Activated CD4-positive, alpha-beta T cell treated with anti-CD3 and anti-CD28 coated beads, Interleukin-2, amount 10 ng/mL, durations not matched to agents 7 days and 5 days (primary cell): ENCODE measurements at places on chromosomes 16 and 17. TPM values are rescaled to one million over a fixed set of nuclear protein-coding genes. Genes with fewer than 3 reads are reported as not detected.

GRCh38 chr16:87382023-87382785, 1.4 kb downstream of the FBXO31 start:
- peaks cover 2% of the 10 kb centered on the region for H3K27me3 ChIP-seq
- H3K4me1 ChIP-seq, result peaks cover 48% of the 10 kb centered on the region
- DNase-seq, result no peak
- peaks cover 18% of the 10 kb centered on the region for H3K36me3 ChIP-seq

GRCh38 chr17:3875317-3875716, 17.5 kb downstream of the CAMKK1 start:
- peaks cover 8% of the 10 kb centered on the region for H3K4me1 ChIP-seq
- no peak overlapping the region for H3K4me3 ChIP-seq
- DNase-seq, result no peak
- no peak overlapping the region for H3K27ac ChIP-seq

GRCh38 chr16:1125471-1125870, 27.4 kb upstream of the CACNA1H start:
- H3K27ac ChIP-seq, result no peak overlapping the region
- peak; percentile 20 for DNase-seq
- H3K36me3 ChIP-seq, result no peaks in the 10 kb centered on the region
- H3K4me1 ChIP-seq, result no peaks in the 10 kb centered on the region
- H3K27me3 ChIP-seq, result no peaks in the 10 kb centered on the region
- H3K4me3 ChIP-seq, result no peak overlapping the region

DNA sequence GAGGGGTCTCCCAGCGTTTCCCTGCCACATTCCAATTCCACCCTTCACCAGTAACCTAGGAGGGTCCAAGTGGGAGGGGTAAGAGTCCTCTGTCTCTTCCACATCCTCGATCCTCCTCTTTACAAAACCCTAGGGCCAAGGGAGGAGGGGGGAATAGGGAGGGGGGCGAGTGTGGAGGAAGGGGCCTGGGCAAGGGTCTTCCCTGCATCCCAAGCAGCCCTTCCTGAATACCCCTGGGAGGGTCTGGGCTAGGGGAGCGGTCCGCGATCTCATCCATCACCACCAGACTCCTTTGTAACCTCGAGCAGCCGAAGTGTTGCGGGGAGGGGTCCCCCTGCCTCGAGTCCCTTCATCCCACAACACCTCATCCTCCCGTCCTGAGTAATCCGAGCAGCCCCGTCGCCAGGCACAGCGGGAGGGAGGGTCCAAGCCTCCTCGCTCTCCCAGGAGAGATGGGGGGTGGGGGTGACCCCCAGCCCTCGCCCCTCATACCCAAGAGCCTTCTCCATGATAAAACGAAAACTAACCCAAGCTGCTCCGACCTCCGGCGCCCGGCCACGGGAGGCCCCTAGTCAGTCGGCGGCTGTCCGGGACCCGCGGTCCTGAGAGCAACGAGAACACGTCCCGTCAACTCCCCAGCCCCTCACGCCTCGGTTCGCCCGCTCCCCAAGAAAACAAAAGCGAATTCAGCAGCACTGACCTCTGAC, 502 bp downstream of the SMPD3 start:
- no peak overlapping the region for H3K27ac ChIP-seq
- H3K4me1 ChIP-seq, result peaks cover 16% of the 10 kb centered on the region
- H3K36me3 ChIP-seq, result no peaks in the 10 kb centered on the region
- no peak for DNase-seq
- peaks cover 40% of the 10 kb centered on the region for H3K27me3 ChIP-seq

DNA sequence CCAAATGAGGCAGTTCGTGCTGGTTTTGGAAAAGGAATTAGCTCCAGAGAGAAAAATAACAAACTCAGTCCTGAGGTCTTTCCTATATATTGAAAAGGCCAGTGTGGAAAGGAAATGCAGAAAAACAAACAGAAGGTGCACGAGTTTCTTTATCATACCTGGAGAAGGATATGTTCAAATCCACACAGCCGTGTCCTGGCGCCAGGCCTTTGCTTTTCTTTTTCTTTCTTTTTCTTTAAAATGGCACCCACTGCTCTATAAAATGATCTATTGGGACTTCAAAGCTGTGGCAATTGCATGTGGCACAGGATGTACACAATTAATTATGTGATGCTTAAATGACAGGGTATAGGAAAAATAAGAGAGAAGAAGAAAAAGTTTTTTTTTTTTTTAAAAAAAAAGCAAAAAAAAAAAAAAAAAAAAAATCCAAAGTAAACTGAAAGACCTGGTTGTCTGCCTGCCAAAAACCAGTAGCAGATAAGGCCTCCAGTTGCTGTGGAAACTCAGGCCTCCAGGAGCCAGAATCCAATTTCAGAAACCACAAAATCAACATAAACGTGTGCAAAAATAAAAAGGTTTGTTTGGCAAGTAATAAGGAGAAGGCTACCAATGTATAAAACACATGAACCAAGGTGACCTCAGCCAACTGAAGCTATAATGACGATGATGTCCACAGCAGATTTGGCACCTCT, 957.6 kb upstream of the SOX9 start:
- no peaks in the 10 kb centered on the region for H3K4me1 ChIP-seq
- no peak overlapping the region for H3K4me3 ChIP-seq
- no peak for DNase-seq

- peaks cover 7% of the 10 kb centered on the region for H3K4me1 ChIP-seq
- H3K36me3 ChIP-seq, result no peaks in the 10 kb centered on the region
- DNase-seq, result no peak
- no peaks in the 10 kb centered on the region for H3K27me3 ChIP-seq
Observed at GRCh38 chr16:78953526-78953925, 647.0 kb downstream of the MAF start.

DNA sequence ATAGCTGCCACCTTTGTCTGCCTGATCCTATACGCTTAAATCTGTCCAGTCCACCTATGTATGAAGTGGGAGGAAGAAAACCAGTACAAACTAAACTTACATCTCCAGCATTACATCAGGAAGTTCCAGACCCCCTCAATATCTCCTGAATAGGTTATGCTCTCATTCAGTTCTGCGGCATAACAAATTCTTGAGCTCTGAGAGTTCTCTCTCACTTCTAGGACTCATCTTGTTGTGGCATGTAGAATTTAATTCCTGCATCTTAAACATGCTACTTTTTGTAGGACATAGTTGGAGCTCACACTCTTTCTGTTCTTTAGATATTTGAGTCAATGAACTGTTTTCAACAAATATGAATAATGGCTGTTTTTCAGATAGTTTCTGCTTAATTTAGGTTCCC, 662.5 kb downstream of the CDH11 start:
- H3K27ac ChIP-seq, result no peak overlapping the region
- H3K4me1 ChIP-seq, result no peaks in the 10 kb centered on the region
- no peaks in the 10 kb centered on the region for H3K36me3 ChIP-seq
- DNase-seq, result no peak
- H3K27me3 ChIP-seq, result no peaks in the 10 kb centered on the region

DNA sequence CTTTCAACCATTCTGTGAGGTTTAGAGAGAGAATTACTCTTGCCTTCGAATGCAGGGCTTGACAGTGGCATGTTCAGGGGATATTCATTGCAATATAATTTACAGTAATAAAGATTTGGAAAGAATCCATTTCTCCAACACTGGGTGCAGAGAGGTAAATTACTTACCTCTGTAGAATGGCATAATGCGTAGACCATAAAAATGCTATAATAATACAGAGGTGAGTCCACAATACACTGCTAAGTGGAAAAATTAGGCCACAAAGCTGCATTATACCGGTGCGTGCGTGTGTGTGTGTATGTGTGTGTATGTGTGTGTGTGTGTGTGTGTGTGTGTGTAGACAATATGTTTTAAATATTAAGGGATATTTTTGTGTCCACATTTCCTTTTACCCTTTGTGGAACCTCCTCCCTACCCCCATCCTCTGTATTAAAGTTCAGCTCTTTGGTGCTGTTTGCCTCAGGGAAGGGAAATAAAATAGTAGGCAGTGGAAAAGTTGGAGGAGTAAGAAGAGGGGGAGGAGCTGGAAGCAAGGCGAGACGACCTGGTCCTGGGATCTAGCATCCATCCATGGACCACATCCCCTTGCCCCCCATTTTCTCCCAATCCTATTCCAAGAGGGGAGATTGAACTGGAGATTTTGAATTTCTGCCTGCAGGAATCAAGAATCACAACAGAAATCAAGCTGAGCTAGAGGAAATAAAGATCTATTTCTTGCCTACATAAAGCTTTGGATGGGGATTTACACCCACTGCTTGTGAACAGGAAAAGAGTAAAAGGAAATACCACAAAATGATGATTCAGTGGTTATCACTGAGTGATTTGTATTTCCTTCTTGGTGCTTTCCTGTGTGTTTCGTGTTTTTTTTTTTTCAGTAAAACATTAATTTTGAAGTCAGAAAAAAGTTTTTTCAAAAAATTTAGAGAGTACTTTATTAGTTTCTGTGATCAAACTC, 124.8 kb downstream of the RGS9 start:
- DNase-seq, result no peak
- H3K4me3 ChIP-seq, result no peak overlapping the region
- peaks cover 31% of the 10 kb centered on the region for H3K4me1 ChIP-seq
- peaks cover 4% of the 10 kb centered on the region for H3K36me3 ChIP-seq

DNA sequence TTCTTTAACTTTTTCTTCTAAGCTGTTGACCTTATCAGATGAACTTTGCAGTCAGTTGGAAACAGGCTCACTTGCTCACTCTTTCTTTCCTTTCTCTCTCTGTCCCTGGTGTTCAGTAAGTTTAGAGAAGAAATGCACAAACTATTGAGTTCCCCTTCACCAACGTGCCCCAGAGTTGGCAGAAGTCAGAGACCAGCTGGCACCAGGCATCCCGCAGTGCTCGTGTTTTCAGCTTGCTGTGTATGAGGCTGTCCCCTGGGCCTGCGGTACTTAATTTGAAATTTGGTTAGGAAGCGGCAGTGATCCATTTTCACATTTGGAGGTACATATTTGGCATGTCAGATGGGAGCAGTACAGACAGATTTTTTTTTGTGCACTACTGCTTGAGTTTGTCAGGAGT, 258.6 kb downstream of the SNX29 start:
- no peak for DNase-seq
- H3K4me3 ChIP-seq, result no peak overlapping the region
- no peaks in the 10 kb centered on the region for H3K4me1 ChIP-seq
- no peak overlapping the region for H3K27ac ChIP-seq

- DNase-seq, result peak; percentile 33
- H3K36me3 ChIP-seq, result no peaks in the 10 kb centered on the region
- H3K4me3 ChIP-seq, result no peak within 1 kb of the TSS
- peaks cover 3% of the 10 kb centered on the region for H3K27me3 ChIP-seq
Observed at GRCh38 chr17:74592087-74592990, at the start of gene CD300LD. CD300LD (minus strand) TSS chr17:74592283; CDS start chr17:74592202, 81 bp downstream.

DNA sequence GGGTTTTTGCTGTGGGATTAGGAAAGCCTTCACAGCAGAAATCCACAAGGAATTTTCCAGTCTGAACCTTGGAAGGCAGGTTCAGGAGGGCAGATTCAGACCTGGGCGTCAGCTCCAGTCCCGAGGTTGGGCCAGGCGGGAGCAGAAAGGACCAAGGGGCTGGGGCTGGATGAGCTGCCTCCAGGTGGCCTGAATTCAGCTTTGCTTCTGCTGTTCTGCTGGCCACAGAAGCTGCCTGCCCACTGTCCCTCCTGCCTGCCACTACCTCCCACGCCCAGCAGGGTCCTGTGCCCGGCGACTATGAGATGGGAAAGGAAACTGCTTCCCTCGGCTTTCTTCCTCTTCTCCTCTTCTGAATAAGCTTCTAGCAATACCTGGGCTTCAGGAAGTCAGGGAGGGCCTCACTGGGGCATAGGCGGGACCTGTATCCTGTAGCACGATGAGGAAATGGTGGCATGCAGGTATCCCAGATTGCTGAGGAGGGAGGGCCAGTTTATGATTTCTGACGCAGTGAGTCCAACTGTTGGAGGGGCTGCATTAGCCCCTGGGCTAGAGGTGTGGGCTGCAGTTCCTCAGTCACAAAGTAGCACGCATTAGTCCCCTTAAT, 18.4 kb downstream of the TBX4 start:
- H3K27me3 ChIP-seq, result peaks cover 7% of the 10 kb centered on the region
- no peak overlapping the region for H3K4me3 ChIP-seq
- no peak for DNase-seq

DNA sequence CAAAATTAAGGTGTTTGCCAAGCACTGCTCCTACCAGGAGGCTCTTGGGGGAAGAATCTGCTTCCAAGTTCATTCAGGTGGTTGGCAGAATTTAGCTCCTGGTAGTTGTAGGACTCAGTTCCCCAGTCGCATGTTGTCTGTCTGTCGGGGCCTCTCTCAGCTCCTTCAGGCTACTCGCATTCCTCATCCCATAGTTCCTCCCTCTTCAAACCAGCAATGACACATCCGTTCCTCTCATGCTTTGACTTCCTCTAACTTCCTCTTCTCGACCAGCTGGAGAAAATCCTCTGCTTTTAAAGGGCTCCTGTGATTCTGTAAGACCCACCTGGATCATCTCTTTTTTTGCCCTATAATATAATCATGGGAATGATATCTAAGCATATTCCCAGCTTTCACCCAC, 108.1 kb downstream of the PMP22 start:
- no peak overlapping the region for H3K27ac ChIP-seq
- no peaks in the 10 kb centered on the region for H3K4me1 ChIP-seq
- no peak for DNase-seq
- no peak overlapping the region for H3K4me3 ChIP-seq
- peaks cover 22% of the 10 kb centered on the region for H3K27me3 ChIP-seq
- H3K36me3 ChIP-seq, result no peaks in the 10 kb centered on the region

GRCh38 chr17:149231-149630, 11.9 kb downstream of the SCGB1C2 start:
- no peaks in the 10 kb centered on the region for H3K4me1 ChIP-seq
- no peaks in the 10 kb centered on the region for H3K36me3 ChIP-seq
- DNase-seq, result no peak
- no peak overlapping the region for H3K4me3 ChIP-seq
- H3K27ac ChIP-seq, result no peak overlapping the region

GRCh38 chr16:14015948-14016347, 55.2 kb upstream of the MRTFB start:
- no peak overlapping the region for H3K4me3 ChIP-seq
- H3K27ac ChIP-seq, result no peak overlapping the region
- H3K27me3 ChIP-seq, result peaks cover 3% of the 10 kb centered on the region
- H3K36me3 ChIP-seq, result no peaks in the 10 kb centered on the region
- no peak for DNase-seq
- no peaks in the 10 kb centered on the region for H3K4me1 ChIP-seq

DNA sequence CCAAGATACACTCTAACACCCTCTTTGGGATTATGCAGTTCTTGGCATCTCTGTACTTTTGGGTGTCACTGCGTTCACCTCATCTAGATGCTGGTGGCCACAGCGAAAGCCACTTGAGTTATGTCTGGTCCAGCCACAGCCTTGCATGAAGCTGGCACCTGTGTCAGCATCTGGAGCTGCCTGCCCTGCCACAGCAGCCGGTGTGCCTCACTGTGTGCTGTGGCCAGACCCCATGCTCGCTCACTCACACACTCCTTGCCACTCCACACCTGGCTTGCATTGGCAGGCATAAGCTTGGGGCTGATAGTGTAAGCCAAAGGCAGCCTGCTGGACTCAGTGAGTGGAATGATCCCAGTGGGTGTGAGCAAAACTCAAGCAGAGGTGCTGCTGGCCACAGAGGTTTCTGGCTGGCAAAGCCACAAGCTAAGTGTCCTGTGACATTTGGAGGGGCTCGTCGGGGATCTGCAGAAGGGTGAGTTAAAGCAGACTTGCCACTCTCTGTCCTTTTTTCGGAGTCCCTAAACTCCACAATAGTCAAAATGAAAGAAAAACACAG, 442.7 kb upstream of the CDH8 start:
- no peak overlapping the region for H3K27ac ChIP-seq
- H3K4me1 ChIP-seq, result no peaks in the 10 kb centered on the region
- no peak for DNase-seq
- no peaks in the 10 kb centered on the region for H3K36me3 ChIP-seq
- no peak overlapping the region for H3K4me3 ChIP-seq

SHPK gene
- total RNA-seq, result 12.3 TPM

KATNB1 gene
- total RNA-seq, result 31.7 TPM

CACNG3 gene
- total RNA-seq, result not detected

TPSG1 gene
- total RNA-seq, result not detected

PRDM7 gene
- not detected for total RNA-seq

TBC1D16 gene
- 0.74 TPM for total RNA-seq
